ENCODE measurements at places on chromosomes 6 and 20. TPM values are rescaled to one million over a fixed set of nuclear protein-coding genes. Genes with fewer than 3 reads are reported as not detected.

Gene PEDS1
- total RNA-seq: 32.3 TPM

Gene SLC29A1
- total RNA-seq: 13.9 TPM

Gene RPS21
- total RNA-seq: 1,089 TPM

- H3K36me3 ChIP-seq: no peaks in the 10 kb centered on the region
- H3K4me3 ChIP-seq: no peak overlapping the region
- no peaks in the 10 kb centered on the region for H3K4me1 ChIP-seq
- DNase-seq: no peak
Measured at GRCh38 chr6:87312860-87313259, 9.5 kb upstream of the SMIM8 start.

Gene CST4
- total RNA-seq: not detected

Gene TMEM244
- total RNA-seq: not detected

GRCh38 chr6:131258010-131258652 is 122.9 kb downstream of the AKAP7 start:
- peak overlapping the region; percentile 59 for H3K27ac ChIP-seq
- H3K4me3 ChIP-seq: no peak overlapping the region
- H3K27me3 ChIP-seq: no peaks in the 10 kb centered on the region

Gene AKAP12
- total RNA-seq: 737 TPM

DNA sequence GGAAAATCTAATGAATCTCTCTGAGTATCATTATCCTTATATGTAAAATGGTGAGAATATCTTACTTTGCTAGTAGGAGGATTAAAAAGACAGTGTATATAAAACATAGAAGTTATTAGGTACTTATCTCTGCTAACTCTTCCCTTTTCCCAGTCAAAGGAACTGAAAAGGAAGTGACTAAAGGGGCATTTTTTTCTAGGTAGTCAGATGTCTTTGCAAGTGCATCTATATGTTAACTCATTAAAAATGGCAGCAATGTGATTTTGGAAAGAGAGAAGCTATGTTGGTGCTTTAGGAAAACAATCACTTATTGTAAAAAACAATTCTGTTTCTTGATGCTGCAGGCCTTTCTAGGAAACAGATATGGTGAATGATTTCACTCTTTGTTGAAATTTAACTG is 180.9 kb downstream of the SAMD5 start:
- H3K27ac ChIP-seq: no peak overlapping the region
- peaks cover 14% of the 10 kb centered on the region for H3K4me1 ChIP-seq
- H3K27me3 ChIP-seq: no peaks in the 10 kb centered on the region
- H3K4me3 ChIP-seq: no peak overlapping the region
- no peaks in the 10 kb centered on the region for H3K36me3 ChIP-seq
- DNase-seq: no peak

DNA sequence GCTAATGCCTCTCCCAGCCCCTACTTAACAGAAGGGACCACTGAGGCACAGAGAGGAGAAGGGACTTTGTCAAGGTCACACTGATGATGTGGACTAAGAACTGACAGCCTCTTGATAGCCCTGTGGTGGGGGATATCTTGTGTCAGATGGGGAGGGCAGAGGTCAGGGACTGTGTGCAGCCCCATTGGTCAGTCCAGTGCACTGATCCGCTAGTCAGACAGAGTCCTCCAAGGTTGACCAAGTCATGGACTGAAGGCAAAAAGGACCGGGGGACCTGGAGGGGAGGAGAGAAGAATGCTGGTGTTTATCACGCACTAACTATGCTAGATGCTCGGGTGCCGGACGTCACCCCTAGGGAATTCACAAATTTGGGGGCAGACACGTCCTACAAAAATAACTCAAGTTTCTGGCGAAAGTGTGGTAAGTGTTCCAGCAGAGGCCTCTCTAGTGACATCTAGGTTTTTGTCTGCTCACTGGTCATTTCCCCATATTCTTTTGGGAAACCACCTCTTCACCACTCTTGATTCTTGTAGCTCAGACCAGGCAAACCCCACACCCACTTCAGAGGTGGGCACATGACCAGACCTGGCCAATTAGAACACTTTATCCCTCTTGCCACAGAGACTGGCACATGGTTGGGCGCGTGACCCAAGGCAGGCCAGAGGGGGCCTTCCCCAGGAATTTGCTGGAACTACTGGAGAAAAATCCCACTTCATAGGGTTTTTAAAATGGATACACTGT is 21.0 kb downstream of the TCF15 start:
- H3K4me3 ChIP-seq: no peak overlapping the region
- no peaks in the 10 kb centered on the region for H3K36me3 ChIP-seq
- H3K27ac ChIP-seq: no peak overlapping the region
- no peaks in the 10 kb centered on the region for H3K4me1 ChIP-seq

- DNase-seq: no peak
- H3K4me3 ChIP-seq: no peak overlapping the region
- H3K36me3 ChIP-seq: peaks cover 4% of the 10 kb centered on the region
- H3K4me1 ChIP-seq: no peaks in the 10 kb centered on the region
- no peak overlapping the region for H3K27ac ChIP-seq
Measured at GRCh38 chr6:166511316-166511715, 75.2 kb downstream of the RAMACL start.

DNA sequence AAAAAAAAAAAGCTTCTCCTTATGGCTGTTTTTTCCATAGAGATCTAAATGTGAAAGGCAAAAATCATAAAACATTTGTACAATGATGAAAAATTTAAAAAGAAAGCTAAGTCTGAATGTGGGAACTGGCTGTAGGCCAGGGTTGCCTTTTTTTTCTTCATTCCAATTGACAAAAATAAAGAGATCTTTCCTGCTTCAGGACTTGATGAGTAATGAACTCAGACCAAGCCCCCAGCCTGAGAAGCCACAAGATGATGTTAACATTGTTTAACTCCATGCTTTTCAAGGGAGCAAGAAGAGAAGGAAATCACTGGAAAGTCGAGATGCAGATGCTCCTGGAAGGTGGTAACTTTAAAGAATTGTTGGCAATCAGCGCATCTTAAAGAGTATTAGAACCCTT is 41.4 kb downstream of the TRMT6 start:
- peaks cover 86% of the 10 kb centered on the region for H3K27me3 ChIP-seq
- no peak for DNase-seq
- H3K36me3 ChIP-seq: no peaks in the 10 kb centered on the region
- no peak overlapping the region for H3K27ac ChIP-seq

Gene KCNQ2
- total RNA-seq: 11.8 TPM

Measured in mesothelial cell of epicardium (in vitro differentiated cells).